ENCODE measurements at places on chromosomes 5 and 9. TPM values are rescaled to one million over a fixed set of nuclear protein-coding genes. Genes with fewer than 3 reads are reported as not detected.

DNA sequence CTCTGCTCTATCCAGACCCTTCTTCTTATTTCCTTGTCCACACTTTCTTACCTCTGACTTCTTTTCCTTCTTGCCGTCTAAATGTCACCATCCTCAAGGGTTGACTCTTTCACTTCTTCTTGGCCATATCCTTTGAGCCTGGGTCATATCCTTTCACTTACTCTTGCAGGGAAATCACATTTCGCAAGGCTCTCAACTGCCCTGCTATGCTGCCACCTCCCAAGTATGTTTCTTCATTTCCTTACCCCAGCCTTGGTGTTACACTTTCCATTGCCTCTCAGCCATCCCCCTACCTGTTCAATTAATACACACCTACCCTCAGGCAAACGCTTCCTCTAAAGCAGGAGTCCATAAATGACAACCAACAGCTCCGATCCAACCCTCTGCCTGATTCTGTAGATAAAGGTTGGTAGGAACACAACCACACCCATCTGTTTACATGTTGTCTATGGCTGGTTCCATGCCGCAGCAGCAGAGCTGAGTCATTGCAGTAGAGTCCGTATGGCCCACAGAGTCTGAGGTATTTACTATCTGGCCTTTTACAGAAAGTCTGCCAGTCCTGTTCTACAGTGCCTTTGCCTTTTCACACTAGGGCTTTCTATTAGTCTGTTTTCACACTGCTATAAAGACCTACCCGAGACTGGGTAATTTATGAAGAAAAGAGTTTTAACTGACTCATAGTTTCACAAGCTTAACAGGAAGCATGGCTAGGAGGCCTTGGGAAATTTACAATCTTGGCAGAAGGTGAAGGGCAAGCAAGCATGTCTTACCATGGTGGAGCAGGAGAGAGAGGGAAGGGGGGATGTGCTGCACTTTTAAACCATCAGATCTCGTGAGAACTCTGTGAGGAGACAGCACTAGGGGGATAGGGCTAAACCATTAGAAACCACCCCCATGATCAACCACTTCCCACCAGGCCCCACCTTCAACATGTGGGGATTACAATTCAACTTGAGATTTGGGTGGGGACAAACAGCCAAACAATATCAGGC is 97.9 kb downstream of the SV2C start:
- no peak for DNase-seq

Gene PCDHGB6
- 9.5 TPM for total RNA-seq

Gene TAF11L5
- total RNA-seq: not detected

Gene TUBB4B
- 152 TPM for total RNA-seq

DNA sequence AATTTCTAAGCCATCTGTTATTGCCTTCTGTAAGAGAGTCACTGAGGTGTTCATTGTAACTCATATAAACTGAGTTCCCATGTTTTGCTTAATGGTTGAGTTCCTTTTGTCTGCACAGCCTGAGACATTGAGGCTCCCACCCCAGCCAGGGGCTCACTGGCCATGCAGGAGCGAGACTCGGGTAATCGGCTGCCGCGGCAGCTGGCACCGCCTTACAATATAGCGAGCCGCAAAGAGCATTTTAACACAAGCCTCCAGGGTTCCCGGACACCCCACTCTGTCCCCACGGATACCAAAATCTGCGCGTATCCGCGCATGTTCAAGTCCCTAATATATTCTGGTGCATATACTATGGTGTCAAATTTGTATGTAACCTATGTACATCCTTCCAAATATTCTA is 24.4 kb upstream of the GLDC start:
- DNase-seq: no peak

- no peak for DNase-seq
Observed at GRCh38 chr5:69498384-69498783, 5.8 kb downstream of the OCLN start.

Gene CCL27
- not detected for total RNA-seq

DNA sequence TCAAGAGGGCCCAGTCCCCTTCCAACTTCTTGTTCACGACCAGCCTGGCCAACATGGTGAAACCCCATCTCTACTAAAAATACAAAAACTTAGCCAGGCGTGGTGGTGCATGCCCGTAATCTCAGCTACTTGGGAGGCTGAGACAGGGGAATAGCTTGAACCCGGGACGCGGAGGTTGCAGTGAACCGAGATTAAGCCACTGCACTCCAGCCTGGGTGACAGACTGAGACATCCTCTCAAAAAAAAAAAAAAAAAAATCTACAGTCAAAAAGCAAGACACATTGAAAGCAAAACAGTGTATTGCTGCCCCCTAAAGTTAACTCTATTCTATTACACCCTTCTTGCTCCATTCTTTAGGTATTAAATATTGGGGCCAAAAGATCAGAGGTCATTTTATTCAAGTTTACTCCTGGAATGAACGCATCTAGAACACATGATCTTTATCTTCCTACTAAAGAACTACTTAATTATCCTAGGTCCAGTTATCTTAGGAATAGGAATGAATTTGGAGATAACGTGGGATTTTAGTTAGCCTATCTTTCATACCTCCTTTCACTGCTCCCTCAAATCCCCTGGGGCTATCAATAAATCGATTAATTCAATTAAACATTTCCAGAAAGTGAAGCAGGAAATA is 2.4 kb downstream of the ATG12 start:
- DNase-seq: no peak

- no peak for DNase-seq
Observed at GRCh38 chr5:5467737-5468136, 45.3 kb downstream of the ICE1 start.

DNA sequence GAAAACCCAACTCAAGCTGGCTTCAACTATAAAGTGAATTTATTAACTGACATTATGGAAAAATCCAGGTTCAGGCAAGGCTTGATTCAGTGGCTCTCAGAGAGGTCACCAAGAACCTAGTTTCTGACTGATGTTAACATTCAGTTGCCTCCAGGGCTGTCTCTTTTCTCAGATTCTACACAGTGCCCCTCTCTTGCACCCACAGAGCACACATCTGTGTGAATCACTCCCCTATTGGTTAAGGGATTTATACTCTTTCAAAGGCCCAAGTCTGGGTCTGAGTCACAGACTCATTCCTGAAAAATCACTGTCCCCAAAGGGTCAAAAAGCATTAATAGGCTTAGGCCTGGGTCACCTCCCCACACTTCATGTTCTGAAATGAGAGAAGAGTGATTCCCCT is 6.2 kb upstream of the HAVCR2 start:
- no peak for DNase-seq

Gene TPD52L3
- not detected for total RNA-seq

- no peak for DNase-seq
Observed at GRCh38 chr5:113682497-113683136, 169.1 kb downstream of the YTHDC2 start.

Gene ABCA2
- 60.0 TPM for total RNA-seq

GRCh38 chr5:1511651-1512540 is 11.9 kb downstream of the LPCAT1 start:
- DNase-seq: peak; percentile 66

Gene TMEM171
- not detected for total RNA-seq

GRCh38 chr9:108156270-108156998 is 666.9 kb upstream of the KLF4 start:
- no peak for DNase-seq

DNA sequence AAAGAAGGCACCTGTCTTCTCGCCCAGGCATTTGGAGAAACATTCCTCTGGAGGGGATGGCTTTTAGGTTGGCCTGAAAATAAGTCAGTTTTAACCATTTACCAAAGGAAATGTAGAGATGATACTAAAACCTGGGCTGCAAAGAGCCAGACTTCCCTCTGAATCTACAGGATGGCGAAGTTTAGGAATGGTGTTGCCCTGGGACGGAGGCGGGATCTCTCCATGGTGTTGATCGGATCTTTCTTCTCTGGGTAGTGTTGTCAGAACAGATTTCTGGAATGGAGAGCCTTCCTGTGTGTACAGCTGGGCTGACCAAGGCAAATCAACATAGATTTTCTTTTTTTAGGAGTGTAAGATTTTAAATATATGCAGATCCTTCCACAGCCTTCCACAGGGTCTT is 159.2 kb downstream of the PDZD2 start:
- no peak for DNase-seq

- no peak for DNase-seq
Observed at GRCh38 chr5:176379881-176380280, 8.5 kb downstream of the NOP16 start.

GRCh38 chr5:42779083-42779482 is 22.5 kb downstream of the CCDC152 start:
- no peak for DNase-seq

DNA sequence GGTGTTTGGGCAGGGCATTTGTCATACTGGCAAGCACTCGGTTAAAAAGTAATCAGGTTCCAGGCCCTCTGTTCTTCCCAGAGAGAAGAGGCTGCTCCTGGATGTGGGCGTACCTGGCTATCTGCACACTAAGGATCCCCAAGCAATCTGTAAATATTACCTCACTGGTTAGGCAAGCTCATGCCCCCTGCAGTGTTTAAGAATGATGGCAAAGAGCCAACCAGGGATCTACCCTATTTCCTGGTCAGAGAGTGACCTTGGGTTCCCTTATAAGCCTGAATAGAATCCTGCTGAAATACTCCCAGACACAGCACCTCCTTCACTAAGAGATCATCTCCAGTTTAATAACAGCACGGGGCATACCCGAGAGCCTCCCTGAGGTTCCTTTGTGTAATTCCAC is 181.2 kb downstream of the PIK3R1 start:
- no peak for DNase-seq

DNA sequence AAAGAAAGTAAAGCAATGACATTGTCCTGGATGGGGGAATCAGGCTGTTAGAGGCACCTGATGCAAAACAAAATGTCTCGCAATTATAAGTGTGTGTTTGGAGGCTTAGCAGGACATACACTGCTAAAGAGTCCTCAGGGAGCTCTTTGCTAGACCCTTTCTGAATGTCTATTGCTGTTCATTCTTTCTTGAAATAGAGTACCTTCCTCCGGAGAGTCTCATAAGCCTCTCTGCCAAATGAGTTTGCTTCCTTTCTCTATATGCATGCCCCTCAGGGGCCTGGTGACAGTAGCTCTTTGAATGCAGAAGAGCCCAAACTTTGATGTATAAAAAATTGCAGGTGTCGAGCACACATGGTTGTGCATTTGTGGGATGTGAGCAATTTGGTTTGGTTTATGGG is 26.4 kb upstream of the ADAMTSL1 start:
- no peak for DNase-seq

Gene SLC9A3
- total RNA-seq: 0.97 TPM

Gene NME5
- 2.1 TPM for total RNA-seq

- DNase-seq: no peak
Observed at GRCh38 chr5:66718374-66719002, 122.3 kb downstream of the MAST4 start.

DNA sequence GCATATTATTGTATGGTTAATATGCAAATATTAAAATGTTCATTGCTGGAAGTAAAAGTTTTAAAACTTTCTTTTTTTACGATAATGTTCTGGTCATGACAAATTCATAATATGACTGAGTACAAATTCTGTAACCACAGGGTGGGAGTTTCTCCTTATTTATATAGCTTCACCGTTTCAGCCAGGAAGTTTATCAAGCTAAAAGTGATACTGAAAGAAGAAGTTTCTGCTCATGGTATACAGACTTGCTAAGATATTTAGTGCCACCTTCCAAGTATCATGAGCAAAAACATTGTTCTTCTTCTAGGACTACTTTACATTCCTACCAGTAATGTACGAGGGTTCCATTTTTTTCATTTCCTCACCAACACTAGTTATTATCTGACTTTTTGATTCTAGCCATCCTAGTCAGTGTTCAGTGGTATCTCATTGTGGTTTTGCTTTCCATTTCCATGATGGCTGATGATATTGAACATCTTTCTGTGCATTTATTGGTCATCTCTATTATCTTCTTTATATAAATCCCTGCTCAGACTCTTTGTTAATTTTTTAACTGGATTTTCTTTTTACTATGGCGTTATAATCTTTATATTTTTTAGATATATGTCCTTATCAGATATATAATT is 94.2 kb upstream of the PRRC1 start:
- DNase-seq: no peak

DNA sequence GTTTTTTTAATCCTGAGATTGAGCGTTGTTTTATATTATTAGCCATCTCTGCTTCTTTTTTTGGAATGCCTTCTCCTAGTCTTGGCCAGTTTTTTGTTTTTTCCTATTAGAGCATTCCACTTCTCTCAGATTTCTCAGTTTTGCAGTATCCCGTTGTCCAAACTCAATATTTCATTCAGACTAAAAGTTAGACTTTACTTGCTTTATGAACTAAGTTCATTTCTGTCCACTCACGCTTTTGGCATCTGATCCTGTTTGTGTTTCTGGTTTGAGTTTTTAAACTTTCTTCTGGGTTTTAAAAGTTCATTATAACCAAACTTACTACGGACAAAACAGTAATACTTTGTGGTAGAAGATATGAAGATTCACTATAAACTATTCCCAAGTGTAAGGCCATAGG is 288.3 kb upstream of the MPDZ start:
- DNase-seq: no peak

DNA sequence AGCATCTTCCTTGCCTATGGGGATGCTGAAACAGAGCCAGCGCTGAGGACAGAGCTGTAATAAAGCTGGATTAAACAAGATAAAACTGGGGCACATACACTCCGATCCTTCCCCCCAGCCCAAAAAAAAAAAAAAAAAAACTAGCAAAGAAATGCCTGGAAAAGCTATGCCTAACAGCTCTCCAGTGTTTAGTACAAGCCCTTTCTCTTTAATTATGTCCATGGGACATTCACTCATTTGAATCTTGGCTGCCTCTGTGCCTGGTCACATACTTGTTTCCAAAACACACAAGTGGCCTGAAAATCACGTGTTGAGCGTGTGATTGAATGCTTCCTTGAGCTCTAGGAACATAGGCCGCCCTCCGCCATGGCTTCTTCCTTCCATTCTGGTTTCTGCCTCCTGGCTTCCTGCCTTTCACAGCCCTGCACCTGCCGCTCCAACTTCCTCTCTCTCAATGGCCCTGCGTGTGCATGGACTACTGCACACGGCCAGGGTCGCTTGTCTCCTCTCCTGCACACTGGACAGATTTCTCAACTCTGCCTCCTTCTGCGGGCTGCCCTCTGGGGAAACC is 111.0 kb upstream of the RETREG1 start:
- no peak for DNase-seq

Gene ZFP2
- 1.6 TPM for total RNA-seq

DNA sequence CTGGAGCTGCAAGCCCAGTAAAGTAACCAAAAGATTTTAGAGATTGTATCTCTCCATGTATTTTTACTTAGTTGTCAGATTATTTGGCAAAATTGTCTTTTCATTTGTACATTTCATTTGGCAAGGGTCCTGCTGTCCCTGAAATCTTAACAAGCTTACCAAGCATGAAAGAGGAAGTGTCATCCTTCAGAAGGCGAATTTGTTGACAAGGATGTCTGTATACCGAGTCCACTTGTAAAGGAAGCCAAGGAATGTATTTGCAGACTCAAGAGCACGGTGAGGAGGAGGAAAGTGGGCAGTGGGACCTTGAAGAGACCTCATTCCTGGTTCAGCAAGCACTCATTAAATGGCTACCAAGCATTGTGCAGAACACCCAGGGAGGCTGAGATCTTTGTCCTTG is 7.5 kb upstream of the OTULINL start:
- no peak for DNase-seq

GRCh38 chr5:178314061-178314660 is 81.6 kb upstream of the PHYKPL start:
- no peak for DNase-seq

- DNase-seq: no peak
Observed at GRCh38 chr5:10854506-10855277, 93.7 kb upstream of the DAP start.

GRCh38 chr5:80754900-80755299 is 100.1 kb upstream of the DHFR start:
- no peak for DNase-seq

- DNase-seq: peak; percentile 95
Observed at GRCh38 chr9:34379334-34380033, 2.8 kb upstream of the MYORG start.

Data from aorta (tissue), 5 donors.